Epithelial cell of alveolus of lung (primary cell): ENCODE measurements at places on chromosomes 7 and 10. TPM values are rescaled to one million over a fixed set of nuclear protein-coding genes. Genes with fewer than 3 reads are reported as not detected.

Gene ACSM6
- total RNA-seq, result not detected in 2 replicates

Gene DNMBP
- 9.6 and 13.5 TPM in 2 replicates for total RNA-seq

Gene PIP
- not detected in 2 replicates for total RNA-seq

Gene METTL27
- total RNA-seq, result 8.1 and 11.4 TPM in 2 replicates

Gene CALN1
- total RNA-seq, result not detected in 2 replicates

Gene OR2A5
- total RNA-seq, result not detected in 2 replicates

Gene ADIRF
- total RNA-seq, result 2.7 and 24.5 TPM in 2 replicates

Gene SRRM3
- 7.1 and 8.5 TPM in 2 replicates for total RNA-seq

Gene CDCA7L
- total RNA-seq, result 27.0 and 27.5 TPM in 2 replicates

Gene SLIT1
- under 0.01 TPM in 1 of 2 replicates, not detected in the other for total RNA-seq

Gene KCND2
- 1.7 and 2.6 TPM in 2 replicates for total RNA-seq

Gene IL6
- total RNA-seq, result 0.40 and 28.8 TPM in 2 replicates

Gene BUD23
- total RNA-seq, result 46.1 and 73.8 TPM in 2 replicates

Gene CLRN3
- total RNA-seq, result not detected in 2 replicates

Gene CPA2
- total RNA-seq, result not detected in 2 replicates

Gene KBTBD2
- total RNA-seq, result 17.4 and 22.8 TPM in 2 replicates

Gene TMEM213
- not detected in 2 replicates for total RNA-seq

Gene SPDYE5
- not detected in 2 replicates for total RNA-seq

Gene GPR37
- total RNA-seq, result 6.5 and 19.0 TPM in 2 replicates

Gene LIPJ
- total RNA-seq, result not detected in 2 replicates

Gene CPN1
- total RNA-seq, result not detected in 2 replicates

Gene TRIL
- 4.1 and 11.4 TPM in 2 replicates for total RNA-seq

Gene CPVL
- 1.7 TPM in 1 of 2 replicates, not detected in the other for total RNA-seq

Gene COBL
- 0.39 TPM in 1 of 2 replicates, not detected in the other for total RNA-seq

Gene LOXL4
- total RNA-seq, result 6.9 and 56.1 TPM in 2 replicates

Gene DLX5
- 0.13 TPM in 1 of 2 replicates, not detected in the other for total RNA-seq

Gene KCP
- not detected in 2 replicates for total RNA-seq

Gene UBE2H
- total RNA-seq, result 40.3 and 75.7 TPM in 2 replicates

Gene ATOH7
- 0.13 and 0.48 TPM in 2 replicates for total RNA-seq

Gene NUTM2E
- 0.13 TPM in 1 of 2 replicates, not detected in the other for total RNA-seq

Gene ZNF107
- 2.2 and 4.3 TPM in 2 replicates for total RNA-seq

Gene COL26A1
- total RNA-seq, result 1.4 TPM in 1 of 2 replicates, not detected in the other

Gene CYP2C19
- total RNA-seq, result not detected in 2 replicates

Gene SPDYE2
- total RNA-seq, result not detected in 2 replicates

Gene FAM171A1
- 18.1 and 25.1 TPM in 2 replicates for total RNA-seq

Gene MOGAT3
- not detected in 2 replicates for total RNA-seq

Gene HHEX
- total RNA-seq, result 11.0 and 19.4 TPM in 2 replicates

Gene CALY
- total RNA-seq, result 14.1 TPM in 1 of 2 replicates, not detected in the other

Gene ANKRD16
- 4.2 and 4.5 TPM in 2 replicates for total RNA-seq

Gene AOAH
- not detected in 2 replicates for total RNA-seq

Gene CLDN3
- not detected in 2 replicates for total RNA-seq

Gene DGKB
- total RNA-seq, result 0.13 TPM in 1 of 2 replicates, not detected in the other

Gene EPO
- 0.48 TPM in 1 of 2 replicates, not detected in the other for total RNA-seq

Gene AGMO
- total RNA-seq, result under 0.01 TPM in 1 of 2 replicates, not detected in the other

Gene SEMA4G
- 2.8 and 6.1 TPM in 2 replicates for total RNA-seq

Gene CD36
- total RNA-seq, result 1.0 and 10.8 TPM in 2 replicates

Gene TRPV5
- total RNA-seq, result not detected in 2 replicates
